ENCODE measurements at places on chromosomes 2 and 18.

- no peaks in the 10 kb centered on the region for H3K4me1 ChIP-seq
- no peak overlapping the region for H3K4me3 ChIP-seq
- no peaks in the 10 kb centered on the region for H3K36me3 ChIP-seq
- H3K27me3 ChIP-seq = no peaks in the 10 kb centered on the region
- no peak for DNase-seq
These were observed 204.2 kb upstream of the CELF4 start for GRCh38 chr18:37769826-37770225.

- H3K4me1 ChIP-seq = peaks cover 32% of the 10 kb centered on the region
- H3K27ac ChIP-seq = no peak overlapping the region
- DNase-seq = no peak
- no peak overlapping the region for H3K4me3 ChIP-seq
- H3K27me3 ChIP-seq = no peaks in the 10 kb centered on the region
These were observed 84.6 kb downstream of the FBXO15 start for GRCh38 chr18:74063023-74063422.

DNA sequence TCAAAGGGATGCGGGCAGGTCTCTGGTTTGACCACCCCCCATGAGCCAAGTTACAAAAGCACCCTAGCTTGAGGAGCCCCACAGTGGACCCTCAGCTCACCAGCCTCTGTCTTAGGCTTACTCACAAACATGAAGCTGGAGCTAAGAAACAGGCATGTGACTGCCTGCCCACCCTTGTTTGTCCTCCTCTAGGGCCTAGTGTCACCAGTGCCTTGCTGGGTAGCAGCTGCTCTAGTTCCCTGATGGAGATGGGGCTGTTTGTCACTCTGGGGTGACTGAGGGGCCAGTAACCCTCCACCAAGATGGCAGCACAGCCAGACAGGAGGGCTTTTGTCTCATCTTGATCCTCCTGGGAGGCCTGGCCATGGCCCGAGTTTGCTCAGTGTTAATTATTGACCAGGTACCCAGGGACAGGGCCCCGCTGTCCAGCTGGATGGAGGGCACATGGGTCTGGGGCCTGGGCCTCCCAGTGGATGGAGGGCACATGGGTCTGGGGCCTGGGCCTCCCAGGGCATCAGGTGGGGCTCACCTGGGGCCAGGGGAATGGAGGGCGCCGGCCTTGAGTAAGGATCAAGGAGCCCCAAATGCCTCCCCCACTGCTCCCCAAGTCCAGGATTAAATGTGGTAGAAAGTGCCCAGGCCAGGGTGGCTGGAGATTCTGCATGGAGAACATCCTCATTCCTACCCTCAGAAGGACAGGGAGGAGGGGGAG, 185.9 kb upstream of the HAAO start:
- no peak overlapping the region for H3K4me3 ChIP-seq
- H3K27ac ChIP-seq = peak overlapping the region; percentile 75
- H3K36me3 ChIP-seq = no peaks in the 10 kb centered on the region
- no peak for DNase-seq

DNA sequence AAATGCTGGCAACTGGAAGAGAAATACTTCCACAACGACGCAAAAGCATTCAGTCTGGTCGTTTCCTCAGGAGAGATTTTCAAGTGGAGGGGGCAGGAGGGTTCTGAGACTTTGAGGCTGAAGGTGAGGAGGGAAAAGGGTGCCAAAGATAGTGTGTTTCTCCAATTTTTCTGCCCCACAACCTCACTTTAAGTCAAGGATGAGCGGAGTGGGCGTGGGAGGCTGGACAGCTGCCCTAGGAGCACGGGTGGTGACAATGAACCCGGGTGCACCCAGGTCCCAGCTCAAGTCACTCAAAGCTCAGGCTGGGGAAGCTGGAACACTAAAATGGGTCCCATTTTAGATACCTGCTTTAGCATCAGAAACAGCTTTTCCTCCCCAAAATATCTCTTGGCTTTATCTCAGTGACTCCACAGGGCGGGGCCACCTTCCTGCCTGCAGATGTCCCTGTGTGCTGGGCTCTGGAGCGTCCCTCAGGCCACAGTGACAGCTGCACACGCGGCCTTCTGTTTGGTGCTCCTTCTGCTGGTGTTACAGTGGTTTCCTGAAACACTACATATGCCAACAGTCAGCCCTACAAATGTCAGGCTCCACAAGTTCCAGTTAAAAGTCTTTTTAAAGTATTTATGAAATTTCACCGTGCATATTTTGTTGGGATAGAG, 1.4 kb upstream of the MBP start:
- no peak overlapping the region for H3K4me3 ChIP-seq
- no peak overlapping the region for H3K27ac ChIP-seq
- peaks cover 2% of the 10 kb centered on the region for H3K27me3 ChIP-seq
- H3K4me1 ChIP-seq = peaks cover 16% of the 10 kb centered on the region
- DNase-seq = peak; percentile 32
- no peaks in the 10 kb centered on the region for H3K36me3 ChIP-seq

GRCh38 chr2:170162271-170162632, 15.7 kb upstream of the MYO3B start:
- no peaks in the 10 kb centered on the region for H3K36me3 ChIP-seq
- H3K27ac ChIP-seq = no peak overlapping the region
- H3K4me3 ChIP-seq = no peak overlapping the region
- no peaks in the 10 kb centered on the region for H3K27me3 ChIP-seq
- no peaks in the 10 kb centered on the region for H3K4me1 ChIP-seq

GRCh38 chr18:26487437-26487836, 60.9 kb downstream of the KCTD1 start:
- DNase-seq = peak; percentile 91
- no peaks in the 10 kb centered on the region for H3K27me3 ChIP-seq
- no peaks in the 10 kb centered on the region for H3K36me3 ChIP-seq
